Osteocyte (in vitro differentiated cells): ENCODE measurements at places on chromosomes 2 and 18. TPM values are rescaled to one million over a fixed set of nuclear protein-coding genes. Genes with fewer than 3 reads are reported as not detected.

DPYSL5 gene
- 0.11 TPM in 1 of 2 replicates, not detected in the other for total RNA-seq

ABCG8 gene
- not detected in 2 replicates for total RNA-seq

CFAP210 gene
- 0.94 TPM in 1 of 2 replicates, not detected in the other for total RNA-seq

FMNL2 gene
- total RNA-seq: 44.0 and 45.3 TPM in 2 replicates

SGPP2 gene
- total RNA-seq: not detected in 2 replicates

RUFY4 gene
- total RNA-seq: not detected in 2 replicates

RFX8 gene
- not detected in 2 replicates for total RNA-seq

GCG gene
- 0.57 TPM in 1 of 2 replicates, not detected in the other for total RNA-seq

DCC gene
- total RNA-seq: 0.24 and 0.39 TPM in 2 replicates

TMEM163 gene
- total RNA-seq: not detected in 2 replicates

DNA sequence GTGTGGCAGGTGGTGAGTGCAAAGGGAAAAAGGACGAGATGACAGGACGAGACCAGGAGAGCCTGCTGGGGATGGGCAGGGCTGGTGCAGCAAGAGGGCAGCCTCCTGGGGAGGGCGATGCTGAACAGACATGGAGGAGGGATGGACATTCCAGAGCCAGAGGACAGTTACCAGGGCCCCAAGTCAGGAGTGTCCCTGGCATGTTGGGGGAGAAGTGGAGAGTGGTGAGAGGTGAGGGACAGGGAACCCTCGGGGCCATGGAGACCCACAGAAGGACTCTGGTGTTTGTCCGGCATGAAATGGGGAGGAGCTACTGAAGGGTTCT lies 19.0 kb downstream of the MTERF4 start:
- no peak for DNase-seq

DNA sequence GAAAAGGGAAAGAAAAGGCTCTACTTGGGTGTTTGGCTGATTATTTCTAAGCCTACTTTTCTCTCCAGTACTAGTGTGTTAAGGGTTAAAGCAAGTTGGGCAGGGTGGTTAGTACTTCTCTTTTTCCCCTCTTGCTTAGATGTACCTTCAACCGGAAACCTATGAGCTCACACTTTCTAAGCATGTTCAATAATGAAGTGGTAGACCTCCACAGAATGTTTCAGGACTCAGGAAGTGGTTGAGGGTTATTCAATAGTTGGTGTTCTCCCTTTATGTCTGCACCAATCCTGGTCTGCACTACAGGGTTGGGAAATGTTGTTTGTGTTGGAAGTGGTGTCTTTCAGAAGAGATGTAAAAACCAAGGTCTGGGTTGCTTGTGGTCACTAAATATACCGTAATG lies 137.1 kb downstream of the ZEB2 start:
- no peak for DNase-seq

DNA sequence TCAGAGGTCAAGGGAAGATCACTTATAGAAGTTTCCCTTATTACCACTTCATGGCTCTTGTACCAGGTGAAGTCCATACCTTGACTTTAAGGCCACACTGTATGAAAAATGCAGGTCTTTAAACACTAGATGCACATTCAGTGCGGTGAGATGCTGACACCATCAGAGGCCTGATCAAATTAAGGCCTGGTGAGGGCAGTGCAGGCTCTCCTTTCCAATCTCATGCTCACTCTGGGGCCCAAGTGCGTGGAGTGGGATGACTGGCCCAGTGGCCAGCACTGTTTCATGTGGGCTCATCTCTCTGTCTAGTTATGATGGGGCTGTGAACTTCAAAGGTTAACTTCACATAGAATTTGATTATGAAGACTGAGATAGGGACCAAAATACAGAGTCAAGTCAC lies 281.1 kb downstream of the SLC4A3 start:
- DNase-seq: no peak

DNA sequence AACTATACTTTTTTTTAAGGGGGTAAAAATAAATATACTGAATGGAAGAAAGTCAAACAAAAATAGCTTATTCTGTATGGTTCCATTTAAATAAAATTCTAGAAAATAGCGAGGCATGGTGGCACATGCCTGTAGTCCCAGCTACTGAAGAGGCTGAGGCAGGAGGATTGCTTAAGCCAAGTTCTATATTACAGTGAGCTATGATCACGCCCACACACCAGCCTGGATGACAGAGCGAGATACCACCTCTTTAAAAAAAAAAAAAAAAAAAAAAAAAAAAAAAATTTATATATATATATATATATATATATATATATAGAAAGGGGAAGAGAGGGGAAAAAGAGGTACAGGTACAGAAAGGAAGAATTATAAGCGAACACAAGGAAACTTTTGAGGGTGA lies 77.7 kb downstream of the MEMO1 start:
- no peak for DNase-seq

DNA sequence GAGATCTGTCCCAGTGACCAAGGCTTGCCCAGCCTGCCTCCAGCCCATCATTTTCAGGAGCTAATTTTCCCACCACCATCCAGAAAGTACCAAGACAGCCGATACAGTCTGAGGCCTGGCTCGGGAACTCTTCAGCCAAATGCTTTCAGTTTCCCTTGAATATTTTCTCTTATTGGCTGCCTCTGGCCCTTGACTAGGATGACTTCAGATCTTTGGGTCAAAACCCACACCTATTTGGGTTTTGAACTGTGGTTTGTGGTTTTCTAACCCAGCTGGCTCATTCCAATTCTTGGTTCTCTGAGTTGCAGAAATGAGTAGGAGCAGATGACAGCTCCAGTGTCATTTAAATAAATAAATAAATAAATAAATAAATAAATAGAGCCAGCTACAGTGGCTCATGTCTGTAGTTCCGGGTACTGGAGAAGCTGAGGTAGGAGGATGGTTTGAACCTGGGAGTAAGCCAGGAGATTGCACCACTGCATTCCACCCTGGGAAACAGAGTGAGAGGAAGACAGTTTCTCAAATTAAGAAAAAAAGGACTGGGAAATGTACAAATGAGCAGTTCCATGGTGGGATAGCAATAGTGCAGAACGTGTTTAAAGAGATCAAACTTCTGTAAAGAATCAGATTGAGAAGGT lies 465.0 kb upstream of the SOX11 start:
- no peak for DNase-seq

GRCh38 chr2:231364961-231365810 lies 30.3 kb upstream of the B3GNT7 start:
- DNase-seq: no peak

- no peak for DNase-seq
These were observed 82.8 kb downstream of the NCK2 start for GRCh38 chr2:105827351-105828096.

DNA sequence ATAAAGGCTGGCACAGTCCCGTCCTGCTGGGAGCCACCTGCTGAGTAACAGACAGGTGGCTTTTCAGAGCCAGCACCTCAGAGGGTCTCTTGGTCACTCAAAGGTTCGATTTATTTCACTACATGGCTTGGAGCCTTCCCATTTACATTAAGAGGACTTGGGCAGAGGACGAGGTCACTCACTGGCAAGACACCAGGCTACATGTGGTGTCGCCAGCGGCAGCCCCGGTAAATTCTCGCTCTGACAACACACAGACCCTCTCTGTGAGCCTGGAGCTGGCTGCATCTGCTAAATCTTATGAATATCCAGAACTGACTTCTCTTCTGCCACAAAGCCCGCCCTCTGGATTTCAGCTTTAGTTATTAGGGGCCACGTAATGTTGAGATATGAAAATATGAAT lies 254.7 kb downstream of the VAPA start:
- no peak for DNase-seq

DNA sequence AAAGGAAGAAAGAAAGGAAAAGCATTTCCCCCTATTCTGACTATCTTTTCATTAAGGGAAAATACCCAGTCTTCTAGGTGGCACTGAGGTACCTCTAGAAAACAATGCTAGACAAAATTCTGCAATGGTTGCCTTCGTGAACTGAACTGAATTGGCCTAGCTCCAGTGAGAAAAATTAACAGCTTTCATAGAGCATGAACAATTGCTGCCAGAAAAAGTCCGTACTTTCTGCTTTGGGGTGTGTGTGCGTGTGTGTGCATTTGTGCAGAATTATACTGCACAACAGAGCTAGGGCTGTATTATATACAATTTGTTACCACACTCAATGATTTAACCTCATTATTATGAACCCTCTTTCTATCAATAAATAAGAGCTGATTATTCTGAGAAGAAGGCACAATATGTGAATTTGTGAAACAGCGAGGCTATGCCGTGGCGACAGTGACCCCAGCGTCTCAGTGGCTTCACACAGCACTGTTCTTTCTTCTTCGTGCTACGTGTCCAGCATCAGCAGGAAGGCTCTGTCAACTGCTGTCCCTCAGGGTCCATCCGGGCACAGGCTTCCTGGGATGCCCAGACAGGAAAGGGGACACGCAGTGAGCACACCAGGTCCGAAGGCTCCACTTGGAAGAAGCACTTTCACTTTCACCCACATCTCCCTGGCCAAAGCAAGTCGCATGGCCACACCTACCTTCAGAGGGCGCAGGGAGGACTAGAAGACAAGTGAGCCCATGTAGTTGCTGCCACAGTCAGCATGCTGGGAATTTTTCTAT lies 47.5 kb downstream of the PTGR3 start:
- DNase-seq: peak; percentile 56

GRCh38 chr2:71858071-71858470 lies 289.6 kb downstream of the CYP26B1 start:
- DNase-seq: no peak

DNA sequence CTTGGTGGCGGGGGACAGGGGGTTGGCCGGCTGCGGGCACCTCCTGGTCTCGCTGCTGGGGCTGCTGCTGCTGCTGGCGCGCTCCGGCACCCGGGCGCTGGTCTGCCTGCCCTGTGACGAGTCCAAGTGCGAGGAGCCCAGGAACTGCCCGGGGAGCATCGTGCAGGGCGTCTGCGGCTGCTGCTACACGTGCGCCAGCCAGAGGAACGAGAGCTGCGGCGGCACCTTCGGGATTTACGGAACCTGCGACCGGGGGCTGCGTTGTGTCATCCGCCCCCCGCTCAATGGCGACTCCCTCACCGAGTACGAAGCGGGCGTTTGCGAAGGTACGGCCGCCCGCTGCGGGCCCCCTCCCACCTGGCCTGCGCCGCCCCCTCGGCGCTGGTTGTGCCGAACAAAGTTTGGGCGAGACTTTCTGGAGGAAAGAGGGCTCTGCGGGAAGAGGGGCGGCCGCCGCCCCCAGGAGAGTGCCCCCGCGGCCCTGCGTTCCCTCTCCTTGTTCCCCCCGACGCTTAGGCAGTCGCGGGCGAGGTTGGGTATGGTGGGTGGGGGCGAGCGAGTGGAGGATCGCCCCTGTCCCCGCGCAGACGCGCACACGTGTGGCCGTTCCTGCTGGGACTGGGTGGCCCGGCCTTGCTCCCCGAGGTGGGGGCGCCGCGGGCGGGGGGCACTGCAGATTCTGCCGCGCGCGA lies 866 bp downstream of the CRIM1 start:
- peak; percentile 86 for DNase-seq

DNA sequence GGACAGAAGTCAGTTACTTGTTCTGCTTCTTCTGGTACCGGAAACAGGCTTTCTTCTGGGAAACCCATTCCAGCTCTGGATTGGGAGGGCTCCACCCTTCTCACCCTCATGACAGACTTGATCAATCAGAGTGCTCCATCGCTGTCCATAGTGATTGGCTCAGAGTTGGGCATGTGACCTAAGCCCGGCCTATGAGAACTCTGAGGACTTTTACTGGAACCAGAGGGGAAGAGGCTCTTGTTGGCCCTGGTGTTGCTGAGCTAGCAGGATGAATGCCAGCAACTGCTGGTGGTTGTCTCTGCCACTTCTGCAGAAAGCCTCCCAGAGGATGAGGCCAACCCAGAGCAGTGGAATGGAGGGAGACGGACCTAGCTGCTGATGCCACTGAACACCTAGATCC lies 33.3 kb downstream of the TMEM37 start:
- no peak for DNase-seq

GRCh38 chr2:146143971-146144370 lies 1624.1 kb upstream of the ZEB2 start:
- DNase-seq: no peak

DNA sequence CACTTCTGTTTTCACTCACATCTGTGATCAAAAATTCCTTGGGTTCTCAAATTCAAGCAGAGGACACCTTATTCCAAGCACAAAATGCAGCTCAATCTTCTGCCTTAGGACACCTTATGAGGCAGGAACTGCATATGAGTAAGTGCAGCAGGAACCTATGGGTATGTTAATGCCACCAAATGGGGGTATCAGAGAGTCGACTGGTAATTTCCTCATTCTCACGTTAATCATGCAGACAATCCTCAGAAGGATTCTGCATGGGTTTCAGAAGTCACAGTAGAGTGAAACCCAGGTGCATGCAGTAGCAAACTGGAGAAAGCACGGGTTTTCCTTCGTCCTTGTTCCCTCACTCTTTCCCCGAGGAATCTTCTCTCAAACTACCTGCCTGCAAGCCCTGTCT lies 452.8 kb downstream of the CBLN2 start:
- DNase-seq: no peak

- no peak for DNase-seq
These were observed 63.2 kb downstream of the G6PC2 start for GRCh38 chr2:168964251-168964807.

DNA sequence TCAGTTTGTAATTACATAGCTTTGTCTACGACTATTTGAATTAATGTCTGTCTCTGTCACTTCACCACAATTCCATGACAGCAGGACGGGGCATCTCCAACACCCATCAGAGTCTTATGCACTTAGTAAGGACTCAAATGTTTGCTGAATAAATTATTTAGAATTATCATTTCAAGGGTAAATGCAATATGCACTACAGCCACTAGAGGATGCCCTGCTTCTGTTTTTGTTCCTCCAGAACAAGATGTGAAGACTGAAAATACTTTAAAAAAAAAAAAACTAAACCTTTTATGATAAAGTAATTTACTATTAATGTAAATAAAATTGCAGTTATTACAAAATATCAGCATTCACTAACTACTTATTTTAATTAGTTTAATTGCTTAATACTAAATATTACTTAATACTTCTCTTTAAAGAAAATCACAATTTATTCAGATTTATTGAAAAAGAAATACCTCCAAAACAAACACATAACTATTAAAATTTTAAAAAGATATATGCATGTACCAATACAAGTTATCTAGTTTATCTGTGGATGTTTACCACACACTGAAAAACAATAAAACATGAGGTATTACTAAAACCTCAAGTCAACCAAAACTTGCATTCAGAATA lies 3.2 kb downstream of the PIGN start:
- DNase-seq: no peak

- DNase-seq: no peak
These were observed 566 bp downstream of the GATA6 start for GRCh38 chr18:22169889-22170420.

DNA sequence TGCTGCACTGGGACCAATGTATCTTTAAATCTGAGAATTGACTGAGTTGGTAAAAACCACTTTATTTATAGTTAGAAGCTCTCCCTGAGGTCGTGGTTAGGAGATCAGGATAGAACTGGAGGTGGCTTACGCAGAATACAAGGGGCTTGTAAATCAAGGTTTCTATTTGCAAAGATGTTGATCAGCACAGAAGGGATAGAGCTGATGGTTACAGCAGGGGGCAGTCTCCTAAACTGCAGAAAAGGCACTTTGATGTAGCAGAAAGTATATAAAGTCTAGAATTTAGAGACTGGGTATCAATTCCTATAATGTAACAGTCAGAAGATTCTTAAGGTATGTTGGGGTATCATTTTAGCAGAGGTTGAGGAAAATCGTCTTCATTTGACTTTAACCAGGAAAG lies 25.2 kb upstream of the ACVR1 start:
- DNase-seq: no peak
